ENCODE measurements at places on chromosomes 4 and X.

GRCh38 chr4:33453916-33454315 lies 2733.7 kb downstream of the PCDH7 start:
- DNase-seq: no peak

- no peak for DNase-seq
Observed at GRCh38 chr4:187019896-187020295, 296.2 kb upstream of the FAT1 start.

DNA sequence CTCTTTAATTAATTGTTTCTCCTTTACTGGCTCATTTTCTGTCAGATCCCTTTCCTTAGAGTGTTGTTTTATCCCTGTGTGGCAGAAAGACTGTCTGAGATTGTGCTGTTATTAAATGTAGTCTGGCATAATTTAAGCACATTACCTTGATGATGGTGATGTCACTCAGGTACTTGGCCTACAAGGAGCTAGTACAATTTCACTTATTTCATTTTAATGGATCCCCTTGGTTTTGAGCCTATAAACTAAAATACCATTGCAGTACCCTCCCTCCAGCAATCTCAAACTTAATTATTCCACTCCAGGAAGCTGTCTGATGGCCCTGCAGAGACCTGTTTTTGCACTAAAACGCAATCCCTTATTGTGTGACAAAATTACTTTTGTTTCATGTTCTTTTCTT lies 968.6 kb downstream of the ADGRL3 start:
- no peak for DNase-seq

- DNase-seq: no peak
Observed at GRCh38 chrX:73987166-73987565, 316.8 kb upstream of the ZCCHC13 start.

- no peak for DNase-seq
Observed at GRCh38 chrX:140064993-140065392, 99.7 kb upstream of the CXorf66 start.

GRCh38 chr4:87078987-87079486 lies 141.4 kb downstream of the KLHL8 start:
- no peak for DNase-seq

DNA sequence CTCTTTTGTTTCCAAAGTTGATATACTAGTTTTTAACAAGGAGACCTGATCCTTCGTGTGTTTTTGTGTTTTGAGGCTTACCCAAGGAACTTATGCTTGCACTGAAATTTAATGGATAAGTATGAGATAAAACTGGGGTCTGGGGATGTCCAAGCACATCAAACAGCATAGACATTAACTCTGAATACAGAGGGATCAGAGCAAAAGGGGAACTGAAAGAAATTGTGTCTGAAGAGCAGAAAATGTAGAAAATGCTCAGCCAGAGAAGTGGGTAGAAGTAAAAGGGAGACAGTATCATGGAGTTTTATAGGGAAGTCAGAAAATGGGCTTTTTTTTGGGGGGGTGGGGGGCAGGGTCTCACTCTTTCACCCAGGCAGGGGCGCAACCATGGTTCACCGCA lies 695.4 kb downstream of the ARAP2 start:
- DNase-seq: no peak

- DNase-seq: no peak
Observed at GRCh38 chr4:99447513-99447912, 12.4 kb upstream of the ADH7 start.

DNA sequence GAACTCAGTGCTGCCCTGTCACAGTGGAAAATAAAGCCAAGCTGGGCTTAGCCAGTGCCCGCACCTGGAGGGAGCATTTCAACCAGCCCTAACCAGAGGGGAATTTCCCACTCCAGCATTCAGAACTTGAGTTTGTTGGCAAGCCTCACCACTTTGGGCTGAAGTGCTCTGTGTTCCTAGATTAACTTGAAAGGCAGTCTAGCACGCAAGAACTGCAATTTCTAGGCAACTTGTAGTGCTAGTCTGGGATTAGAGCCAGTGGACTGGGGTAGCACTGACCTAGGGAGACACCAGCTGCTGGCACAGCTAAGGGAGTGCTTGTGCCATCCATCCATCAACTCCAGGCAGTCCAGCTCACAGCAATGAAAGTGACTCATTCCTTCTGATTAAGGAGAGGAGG lies 1060.6 kb upstream of the GRID2 start:
- no peak for DNase-seq

DNA sequence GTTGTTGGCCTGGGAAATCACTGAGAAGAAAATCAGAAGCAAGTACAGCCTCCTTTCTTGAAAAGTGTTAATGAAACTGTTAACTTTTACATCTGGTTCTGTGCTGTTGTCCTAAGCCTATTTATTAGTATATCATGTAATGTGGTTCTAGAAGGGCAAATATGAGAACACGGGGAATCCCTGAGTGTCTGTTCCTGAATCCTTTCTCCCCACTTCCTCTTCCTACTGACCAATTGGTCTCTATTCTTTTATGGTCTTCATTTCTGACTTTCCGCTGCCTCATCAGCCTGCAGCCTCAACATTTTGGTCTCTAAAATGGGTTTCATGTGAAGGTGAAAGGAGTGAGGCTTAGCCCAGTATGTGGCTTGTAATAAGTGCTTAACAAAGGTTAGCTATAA lies 159.9 kb upstream of the MAMLD1 start:
- DNase-seq: no peak

- no peak for DNase-seq
Observed at GRCh38 chrX:12972878-12973560, 1.9 kb upstream of the TMSB4X start.

DNA sequence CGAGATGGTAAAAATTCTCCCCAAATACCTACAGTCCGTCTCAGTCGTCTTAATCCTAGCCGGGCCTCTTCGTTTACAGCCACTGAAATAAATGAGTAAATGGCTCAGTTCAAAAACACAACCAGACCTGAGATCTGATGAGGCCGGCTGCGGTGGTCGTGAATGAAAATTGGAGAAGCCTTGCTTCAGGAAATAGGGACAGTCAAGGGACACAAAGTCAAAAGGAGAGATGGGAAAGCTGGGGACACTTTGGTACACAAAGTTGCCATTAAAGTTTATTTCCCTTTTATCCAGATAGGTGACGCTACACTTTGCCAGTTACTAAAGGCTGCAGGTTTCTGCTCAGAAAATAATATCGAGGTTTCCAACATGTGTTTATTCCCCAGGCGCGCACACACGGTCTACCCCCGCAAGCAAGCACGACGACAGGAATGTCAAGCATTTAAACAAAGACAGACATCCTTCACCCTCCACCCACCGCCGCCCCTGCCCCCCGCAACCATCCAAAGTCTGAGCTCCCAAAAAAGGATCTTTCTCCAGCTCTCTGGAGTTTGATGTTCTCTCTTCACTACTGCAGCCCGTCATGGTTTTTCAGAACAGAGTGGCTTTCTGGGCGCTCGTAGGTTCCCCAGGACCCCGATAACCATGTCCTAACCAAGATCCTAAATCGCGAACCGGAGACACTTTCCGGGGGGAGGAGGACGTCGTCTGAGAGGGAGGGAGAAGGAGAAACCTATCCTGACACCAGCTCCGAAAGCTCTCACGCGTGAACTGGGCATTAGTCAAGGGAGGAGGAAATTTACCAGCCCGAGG lies 1.3 kb upstream of the PCDH7 start:
- DNase-seq: no peak

DNA sequence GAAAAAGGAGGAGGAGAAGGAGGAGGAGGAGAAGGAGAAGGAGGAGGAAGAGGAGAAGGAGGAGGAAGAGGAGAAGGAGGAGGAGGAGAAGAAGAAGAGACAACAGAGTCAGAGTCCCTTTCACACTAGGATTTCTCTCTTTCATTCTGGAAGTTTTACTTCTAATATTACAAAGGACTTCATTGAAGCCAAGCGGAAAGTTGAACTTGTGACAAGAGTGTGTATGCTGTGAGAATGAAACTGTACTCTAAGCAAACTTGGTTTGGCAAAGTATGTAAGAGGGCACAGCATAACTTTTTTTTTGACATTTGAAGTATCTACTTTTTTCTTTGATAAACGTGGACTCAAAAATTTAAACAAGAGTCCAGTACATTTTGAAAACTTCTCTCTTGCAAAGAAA lies 48.0 kb downstream of the CXCL8 start:
- no peak for DNase-seq

DNA sequence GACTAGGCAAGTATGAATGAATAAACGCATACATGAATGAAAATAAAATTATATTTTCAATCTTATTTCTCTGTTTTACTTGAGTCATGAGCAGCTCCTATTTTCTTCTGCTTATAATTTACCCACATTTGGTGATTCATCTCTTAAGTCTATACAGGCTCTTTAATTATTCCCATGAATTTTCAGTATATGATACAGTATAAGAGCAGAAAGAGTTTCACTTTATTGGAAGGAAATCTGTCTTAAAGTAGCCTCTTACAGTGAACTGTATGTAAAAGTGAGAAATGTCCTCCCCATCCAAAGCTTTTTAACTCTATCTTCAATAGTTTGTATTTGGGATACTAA lies 50.8 kb downstream of the TMEM165 start:
- DNase-seq: no peak

- no peak for DNase-seq
Observed at GRCh38 chr4:81459228-81459627, 12.5 kb downstream of the RASGEF1B start.

Measured in stimulated activated CD8-positive, alpha-beta memory T cell treated with anti-CD3 and anti-CD28 coated beads, Interleukin-4, amount 100 ng/mL, for 1 hour (primary cell).